HCEC 1CT (cell line): ENCODE measurements at places on chromosomes 11 and 22.

GRCh38 chr11:117671370-117671769 lies 125.6 kb downstream of the DSCAML1 start:
- DNase-seq = no peak

- no peak for DNase-seq
Measured at GRCh38 chr11:130726234-130727037, 189.8 kb downstream of the SNX19 start.

DNA sequence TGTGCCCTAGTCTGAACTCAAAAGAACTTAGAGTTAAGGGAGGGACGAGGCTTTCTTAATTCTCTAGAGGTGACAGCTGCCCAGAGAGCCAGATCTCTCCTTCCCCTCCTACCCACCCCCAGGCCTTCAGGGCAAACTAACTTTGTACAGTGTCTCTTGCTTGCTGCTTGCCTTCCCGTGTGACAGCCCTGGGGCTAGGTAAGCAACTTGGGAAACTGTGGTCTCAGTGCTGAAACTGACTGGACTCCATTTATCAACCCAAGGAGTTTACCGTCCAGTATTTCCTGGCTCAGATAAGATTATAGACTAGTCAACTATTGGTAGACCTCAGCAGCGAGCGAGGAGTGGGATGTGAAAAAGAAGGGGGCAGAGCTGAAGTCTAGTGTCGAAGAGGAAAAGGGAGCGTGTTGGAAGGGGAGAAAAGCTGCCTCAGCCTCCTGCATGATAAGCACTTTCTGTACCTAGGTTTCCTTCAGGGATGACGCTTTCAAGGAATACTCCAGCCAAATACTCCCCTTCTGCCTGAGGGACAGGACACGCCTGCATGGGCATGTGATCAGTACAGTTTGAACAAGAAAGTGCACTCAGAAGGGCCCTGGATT lies 43.3 kb upstream of the WEE1 start:
- no peak for DNase-seq

DNA sequence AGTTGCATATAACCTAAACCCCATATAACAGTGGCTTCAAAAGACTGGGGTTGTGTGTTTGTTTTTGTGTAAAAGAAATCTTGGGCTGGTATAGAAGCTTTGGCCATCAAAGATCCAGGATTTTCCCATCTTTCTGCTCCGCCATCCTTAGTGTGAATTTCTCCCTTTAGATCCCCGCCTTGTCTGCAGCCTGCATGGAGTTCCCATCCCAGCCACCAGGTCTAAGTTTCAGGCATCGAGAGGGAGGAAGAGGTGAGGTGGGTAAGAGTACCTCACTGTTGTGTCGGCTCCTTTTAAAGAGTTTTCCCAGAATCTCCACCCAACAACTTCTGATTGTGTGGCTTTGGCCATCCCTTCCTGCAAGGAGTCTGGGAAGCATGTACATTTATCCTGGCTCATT lies 195.5 kb upstream of the SORL1-AS1 start:
- no peak for DNase-seq

DNA sequence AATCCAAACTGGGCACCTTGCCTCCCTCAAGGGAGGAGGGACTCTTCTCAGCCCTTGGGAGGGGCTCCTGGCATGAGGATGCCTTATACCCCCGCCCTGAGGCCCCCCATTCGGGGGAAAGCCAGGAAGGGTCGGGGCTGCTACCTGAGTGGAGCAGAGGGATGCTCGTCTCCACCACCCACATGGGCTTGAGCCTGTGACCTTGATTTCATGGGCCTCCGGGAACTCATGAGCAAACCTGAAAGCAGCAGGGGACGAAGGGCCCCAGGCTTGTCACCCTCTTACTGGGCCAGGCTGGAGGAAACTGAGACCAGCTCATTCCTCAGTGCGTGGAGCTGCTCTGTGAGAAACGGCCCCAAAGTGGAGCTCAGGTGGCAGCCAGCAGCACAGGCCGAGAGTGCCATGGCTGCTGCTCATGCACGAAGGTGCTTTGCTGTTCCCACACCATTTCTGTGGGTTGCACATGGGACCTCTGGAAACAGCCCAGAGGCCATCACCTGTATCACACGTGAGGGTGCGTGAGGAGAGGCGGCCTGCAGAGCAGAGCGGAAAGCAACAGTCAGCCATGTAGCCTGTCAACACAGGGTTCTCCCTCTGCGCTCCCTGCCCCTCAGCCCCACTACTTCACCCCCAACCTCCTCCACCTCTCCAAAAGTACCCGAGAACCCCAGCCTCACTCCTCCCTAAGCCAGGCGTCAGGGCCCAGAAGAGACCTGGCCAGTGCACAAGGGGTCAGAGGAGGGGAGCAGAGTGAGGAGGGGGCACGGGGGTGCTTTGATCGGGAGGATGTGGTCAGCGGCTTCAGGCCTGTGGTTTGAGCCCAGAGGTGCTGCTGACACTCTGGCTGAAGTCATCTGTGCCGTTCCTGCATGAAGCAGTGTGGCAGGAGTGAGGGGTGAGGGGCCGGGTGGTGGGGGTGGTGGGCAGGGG lies 14.1 kb upstream of the IL2RB start:
- DNase-seq = no peak

GRCh38 chr11:80856066-80856465 lies 1415.2 kb upstream of the TENM4 start:
- peak; percentile 15 for DNase-seq

DNA sequence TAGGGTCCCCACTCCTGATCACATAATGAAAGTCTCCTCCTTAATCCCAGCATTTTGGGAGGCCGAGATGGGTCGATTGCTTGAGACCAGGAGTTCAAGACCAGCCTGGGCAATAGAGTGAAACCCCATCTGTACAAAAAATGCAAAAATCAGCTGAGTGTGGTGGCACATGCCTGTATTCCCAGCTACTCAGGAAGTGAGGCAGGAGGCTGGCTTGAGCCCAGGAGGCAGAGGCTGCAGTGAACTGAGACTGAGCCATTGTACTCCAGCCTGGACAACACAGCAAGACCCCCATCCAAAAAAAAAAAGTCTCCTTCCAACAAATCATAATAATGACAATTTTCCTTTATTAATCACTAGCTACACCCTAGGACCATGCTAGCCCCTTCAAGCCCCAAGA lies 15.1 kb downstream of the ZMAT5 start:
- no peak for DNase-seq

DNA sequence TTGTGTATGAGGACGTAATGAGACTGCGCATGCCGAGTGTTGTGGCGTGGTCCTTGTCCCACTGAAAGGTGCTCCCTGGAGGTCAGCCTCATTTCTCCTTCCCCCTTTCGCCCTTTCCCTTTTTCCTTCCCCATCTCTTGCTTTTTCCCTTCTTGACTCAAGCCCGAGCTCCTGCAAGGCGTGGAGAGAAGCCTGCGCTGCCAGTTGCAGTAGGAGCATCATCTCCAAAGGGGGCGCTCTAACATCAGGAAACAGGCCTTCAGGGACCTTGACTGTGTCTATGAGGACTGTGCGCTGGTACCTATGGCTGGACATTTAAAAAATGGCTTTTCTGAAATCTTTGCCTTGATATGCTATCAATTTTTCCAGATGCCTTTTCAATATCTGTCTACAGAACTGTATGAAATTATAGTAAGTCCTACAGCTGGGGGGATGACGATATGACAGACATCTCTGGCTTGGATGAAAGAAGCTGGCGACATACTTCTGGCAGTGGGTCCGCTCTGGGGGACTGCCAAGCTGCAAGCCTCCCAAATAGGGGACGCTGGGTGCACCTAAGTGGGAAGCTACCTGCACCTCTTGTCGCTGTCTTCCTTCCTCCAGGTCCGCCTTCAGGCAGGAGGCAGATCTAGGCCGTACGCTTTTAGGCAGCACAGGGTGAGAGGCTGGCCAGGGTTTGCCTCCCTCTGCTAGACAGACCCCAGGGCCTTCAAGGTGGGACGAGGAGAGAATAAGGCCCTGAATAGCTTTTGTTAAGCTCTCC lies 96.5 kb downstream of the NXPE2 start:
- DNase-seq = no peak

DNA sequence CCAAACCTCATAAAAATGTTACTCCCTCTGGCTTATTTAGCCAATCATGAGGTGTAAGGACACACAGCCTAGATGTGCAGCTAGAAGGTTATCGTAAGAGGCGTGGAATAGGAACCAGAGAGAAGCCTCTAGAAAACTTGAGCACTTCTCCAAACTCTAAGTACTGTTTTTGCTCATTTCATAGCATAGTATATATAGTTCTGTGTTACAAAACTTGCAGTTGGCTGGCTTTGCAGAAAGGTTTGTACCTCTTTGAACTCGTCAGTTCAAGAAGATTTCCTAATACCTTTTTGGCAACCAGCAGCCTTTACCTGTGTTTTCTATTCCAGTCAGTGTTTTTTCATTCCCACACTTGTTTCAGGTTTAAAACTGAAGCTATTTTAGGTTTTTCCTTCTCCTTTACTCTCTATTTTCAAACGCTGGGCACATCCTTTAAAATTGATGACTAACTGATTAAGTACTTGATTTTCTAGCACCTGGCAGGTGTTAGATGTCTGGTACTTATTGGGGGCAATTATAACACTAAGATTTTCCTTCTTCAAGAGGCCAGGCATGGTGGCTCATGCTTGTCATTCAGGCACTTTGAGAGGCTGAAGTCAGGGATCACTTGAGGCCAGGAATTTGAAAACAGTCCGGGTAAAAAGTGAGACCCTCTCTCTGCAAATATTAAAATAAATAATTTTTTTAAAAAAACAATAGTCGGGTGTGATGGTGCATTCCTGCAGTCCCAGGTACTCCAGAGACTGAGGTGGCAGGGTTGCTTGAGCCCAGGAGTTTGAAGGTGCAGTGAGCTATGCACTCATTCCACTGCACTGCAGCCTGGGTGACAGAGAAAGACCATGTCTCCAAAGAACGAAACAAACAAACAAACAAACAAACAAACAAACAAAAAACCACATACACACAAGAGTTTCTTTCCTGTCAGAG lies 125.2 kb downstream of the LRRC4C start:
- no peak for DNase-seq

DNA sequence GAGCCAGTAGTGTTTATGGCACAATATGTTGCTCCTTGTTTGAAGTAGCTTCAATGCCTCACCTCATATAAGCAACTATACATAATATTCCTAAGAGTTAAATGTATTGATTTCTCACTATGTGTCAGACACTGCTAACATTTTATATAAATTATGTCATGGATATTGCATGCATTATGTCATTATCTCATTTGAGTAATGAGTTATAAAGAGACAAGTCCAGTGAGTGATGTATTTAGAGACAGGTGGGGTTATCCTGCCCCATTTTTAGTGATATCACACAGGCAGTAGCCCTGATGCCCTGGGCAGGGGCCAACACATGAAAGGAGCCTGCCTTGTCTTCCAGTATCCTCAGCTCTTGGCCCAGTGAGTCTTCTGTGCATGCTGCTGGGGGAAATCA lies 247.0 kb upstream of the SESN3 start:
- DNase-seq = no peak

- DNase-seq = no peak
Measured at GRCh38 chr22:38221908-38222796, 20.4 kb downstream of the MAFF start.

- DNase-seq = no peak
Measured at GRCh38 chr11:20489948-20490347, 102.4 kb downstream of the PRMT3 start.

GRCh38 chr11:117345039-117345438 lies 17.4 kb downstream of the CEP164 start:
- DNase-seq = peak; percentile 14

- DNase-seq = no peak
Measured at GRCh38 chr22:30344447-30345200, 12.1 kb downstream of the SF3A1 start.

GRCh38 chr11:119537306-119538253 lies 114.6 kb upstream of the THY1 start:
- DNase-seq = no peak

GRCh38 chr22:32700191-32700882 lies 101.2 kb upstream of the TIMP3 start:
- DNase-seq = no peak

GRCh38 chr11:125372088-125372487 lies 124.0 kb downstream of the FEZ1 start:
- DNase-seq = no peak

DNA sequence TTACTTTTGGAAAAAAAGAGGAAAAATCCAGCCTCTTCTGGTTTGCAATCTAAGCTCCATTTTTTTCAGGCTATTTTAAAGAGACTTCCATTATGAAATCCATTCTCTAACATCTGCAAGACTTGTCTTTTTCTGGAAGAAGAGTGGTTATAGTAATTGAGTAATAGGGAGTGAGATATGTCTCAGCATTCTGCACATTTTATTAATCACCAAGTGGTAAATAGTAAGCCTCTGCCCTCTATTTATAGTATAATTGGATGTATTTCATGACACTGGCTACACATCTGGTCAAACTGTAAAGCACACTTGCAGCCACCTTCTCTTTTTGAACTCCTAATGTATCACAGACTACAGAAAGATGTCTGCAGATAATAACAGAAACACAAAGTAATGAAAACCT lies 391.1 kb downstream of the ETS1 start:
- DNase-seq = peak; percentile 67

GRCh38 chr11:32065865-32066629 lies 24.8 kb upstream of the RCN1 start:
- DNase-seq = no peak

GRCh38 chr11:43071338-43071737 lies 240.5 kb upstream of the API5 start:
- no peak for DNase-seq

- DNase-seq = no peak
Measured at GRCh38 chr11:2797121-2797711, 88.4 kb downstream of the CDKN1C start.

- DNase-seq = no peak
Measured at GRCh38 chr11:46212720-46213119, 64.7 kb upstream of the CREB3L1 start.

GRCh38 chr11:76459299-76459698 lies 14.5 kb downstream of the EMSY start:
- DNase-seq = no peak

DNA sequence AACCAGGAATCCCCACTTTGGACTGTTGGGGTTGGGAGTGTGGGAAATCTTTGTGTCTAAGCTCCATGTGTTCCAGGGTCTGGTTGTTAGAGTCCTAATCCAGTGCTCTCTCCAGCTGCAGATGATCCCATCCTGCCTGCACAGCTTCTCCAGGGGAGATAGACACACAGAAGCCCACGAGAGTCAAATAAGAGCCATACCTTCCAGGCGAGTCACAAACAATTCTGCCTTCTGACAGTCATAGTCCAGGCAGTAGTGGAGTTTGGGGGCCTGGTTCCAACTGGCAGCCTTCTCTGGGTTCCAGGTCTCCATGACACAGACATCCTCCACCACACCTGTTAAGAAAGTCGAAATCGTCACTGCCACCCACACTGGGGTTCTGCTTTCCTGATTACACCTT lies 32.1 kb downstream of the SYT13 start:
- no peak for DNase-seq

DNA sequence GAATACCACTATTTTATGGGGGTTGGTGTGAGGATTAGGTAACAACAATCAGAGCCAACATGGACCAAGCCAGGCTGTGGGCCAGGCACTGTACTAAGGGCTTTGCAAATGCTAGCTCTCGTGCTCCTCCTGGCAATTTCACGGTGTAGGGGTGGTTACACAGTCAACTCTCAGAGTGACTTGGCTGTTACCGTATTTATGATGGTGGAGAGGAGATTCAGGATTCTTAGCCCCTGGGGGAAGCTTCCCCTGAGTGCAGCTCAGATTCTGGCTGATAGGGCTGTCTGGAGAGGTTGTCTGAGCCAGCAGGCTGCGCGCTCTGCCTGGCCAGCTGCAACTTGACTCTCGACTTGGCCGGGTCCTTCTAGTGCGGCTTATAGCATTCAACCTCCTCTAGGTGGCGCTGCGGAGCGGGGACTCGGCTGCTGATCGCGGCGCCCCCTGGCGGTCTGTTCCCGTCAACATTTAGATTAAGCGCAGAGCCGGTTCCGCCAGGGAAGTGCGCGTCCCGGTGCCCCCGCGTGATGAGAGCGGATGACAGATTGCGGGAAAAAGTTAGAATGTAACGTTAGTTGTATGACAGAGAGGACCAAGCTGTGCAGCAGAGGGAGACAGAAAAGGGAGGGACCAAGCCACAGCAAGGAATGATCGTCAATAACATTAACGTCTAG lies 4.5 kb upstream of the NCF4 start:
- DNase-seq = peak; percentile 69
